ENCODE measurements at places on chromosomes 2 and 18.

- no peaks in the 10 kb centered on the region for H3K36me3 ChIP-seq
- no peaks in the 10 kb centered on the region for H3K27me3 ChIP-seq
- DNase-seq, result no peak
- no peak overlapping the region for H3K27ac ChIP-seq
- H3K4me1 ChIP-seq, result peaks cover 8% of the 10 kb centered on the region
These were observed 105.0 kb upstream of the ITGA4 start for GRCh38 chr2:181352158-181352557.

DNA sequence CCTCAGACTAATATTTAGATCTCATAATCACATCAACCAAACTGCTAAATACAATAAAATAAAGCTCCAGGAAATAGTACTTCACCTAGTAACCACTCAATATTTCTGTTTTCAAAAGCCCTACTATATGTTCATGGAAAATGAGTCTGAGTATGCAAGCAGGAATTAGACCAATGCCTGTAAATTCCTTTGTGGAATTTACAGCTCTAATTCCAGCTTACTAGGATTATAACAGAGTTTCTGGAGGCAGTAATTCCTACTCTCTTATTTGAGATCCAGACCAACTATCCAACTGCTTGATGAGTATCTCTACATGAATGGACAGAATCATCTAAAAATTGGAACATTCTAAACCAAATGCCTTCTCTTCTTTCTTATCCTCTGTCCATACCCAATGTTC, 11.6 kb downstream of the CDKL4 start:
- H3K36me3 ChIP-seq, result no peaks in the 10 kb centered on the region
- no peak overlapping the region for H3K4me3 ChIP-seq
- peaks cover 5% of the 10 kb centered on the region for H3K4me1 ChIP-seq
- no peak overlapping the region for H3K27ac ChIP-seq
- no peaks in the 10 kb centered on the region for H3K27me3 ChIP-seq
- DNase-seq, result no peak

GRCh38 chr2:239178954-239179353, 221.9 kb downstream of the HDAC4 start:
- no peaks in the 10 kb centered on the region for H3K4me1 ChIP-seq
- peaks cover 36% of the 10 kb centered on the region for H3K36me3 ChIP-seq
- H3K27ac ChIP-seq, result no peak overlapping the region
- no peak for DNase-seq
- no peaks in the 10 kb centered on the region for H3K27me3 ChIP-seq

DNA sequence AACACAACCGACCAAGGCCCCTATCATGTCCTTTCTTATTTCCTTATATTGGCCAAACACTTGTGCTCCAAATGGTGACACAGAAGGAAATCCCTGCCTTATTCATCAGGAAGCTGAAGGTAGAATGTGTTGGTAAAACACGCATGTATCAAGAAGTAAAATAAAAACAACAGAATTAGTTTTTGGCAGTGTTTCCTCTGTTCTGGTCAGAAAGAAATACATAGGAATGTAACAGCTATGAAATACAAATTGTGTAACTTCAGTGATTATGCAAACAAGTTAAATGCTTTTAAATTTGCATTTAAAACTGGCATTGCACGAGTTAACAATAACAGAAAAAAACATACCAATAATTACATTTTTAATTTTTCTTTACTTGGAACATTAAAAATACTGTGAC, 19.3 kb downstream of the ST6GAL2 start:
- DNase-seq, result no peak
- no peaks in the 10 kb centered on the region for H3K27me3 ChIP-seq
- H3K36me3 ChIP-seq, result no peaks in the 10 kb centered on the region
- H3K27ac ChIP-seq, result no peak overlapping the region
- no peak overlapping the region for H3K4me3 ChIP-seq

- no peak overlapping the region for H3K4me3 ChIP-seq
- no peaks in the 10 kb centered on the region for H3K36me3 ChIP-seq
- peak overlapping the region; percentile 84 for H3K27ac ChIP-seq
- no peak for DNase-seq
These were observed 22.3 kb upstream of the C1QL2 start for GRCh38 chr2:119180892-119181291.

GRCh38 chr2:183163821-183164649, 39.8 kb downstream of the NUP35 start:
- no peak overlapping the region for H3K27ac ChIP-seq
- H3K4me1 ChIP-seq, result peaks cover 6% of the 10 kb centered on the region
- no peak overlapping the region for H3K4me3 ChIP-seq
- DNase-seq, result no peak
- H3K36me3 ChIP-seq, result peaks cover 68% of the 10 kb centered on the region
- no peaks in the 10 kb centered on the region for H3K27me3 ChIP-seq

- H3K36me3 ChIP-seq, result peaks cover 32% of the 10 kb centered on the region
- peak within 1 kb of the TSS; percentile 90 for H3K4me3 ChIP-seq
- peaks cover 7% of the 10 kb centered on the region for H3K27me3 ChIP-seq
These were observed at the start of gene THADA for GRCh38 chr2:43595603-43596412. Gene THADA, minus strand, starts transcription at chr2:43596038. Its CDS starts 3,646 bp downstream, at chr2:43592392.

- H3K4me1 ChIP-seq, result peaks cover 12% of the 10 kb centered on the region
- no peak overlapping the region for H3K4me3 ChIP-seq
- no peaks in the 10 kb centered on the region for H3K36me3 ChIP-seq
- DNase-seq, result peak; percentile 32
- H3K27ac ChIP-seq, result peak overlapping the region; percentile 32
- no peaks in the 10 kb centered on the region for H3K27me3 ChIP-seq
These were observed 585.6 kb downstream of the TSN start for GRCh38 chr2:122341007-122341406.

DNA sequence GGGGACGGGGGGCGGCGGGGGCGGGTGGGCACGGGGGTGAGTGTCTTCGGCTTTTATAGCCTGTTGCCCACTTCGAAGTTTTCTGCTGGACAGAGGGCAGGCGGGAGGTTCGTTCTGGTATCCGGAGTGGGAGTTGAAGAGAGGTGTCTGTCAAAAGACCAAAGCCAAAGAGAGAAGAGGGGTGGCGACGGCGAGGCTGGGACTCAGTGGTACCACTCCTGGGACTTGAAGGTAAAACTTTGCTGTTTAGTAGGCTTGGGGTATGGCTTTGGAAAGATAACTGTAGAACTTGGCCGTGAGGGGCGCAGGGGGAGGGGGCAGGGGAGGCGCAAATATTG, 215.8 kb upstream of the DTNA start:
- no peaks in the 10 kb centered on the region for H3K4me1 ChIP-seq
- H3K27ac ChIP-seq, result no peak overlapping the region
- no peak for DNase-seq
- no peak overlapping the region for H3K4me3 ChIP-seq
- H3K27me3 ChIP-seq, result peaks cover 36% of the 10 kb centered on the region

- DNase-seq, result no peak
- H3K4me1 ChIP-seq, result no peaks in the 10 kb centered on the region
- no peaks in the 10 kb centered on the region for H3K36me3 ChIP-seq
- no peak overlapping the region for H3K4me3 ChIP-seq
- no peak overlapping the region for H3K27ac ChIP-seq
These were observed 75.0 kb upstream of the SLC1A4 start for GRCh38 chr2:64914247-64914646.

DNA sequence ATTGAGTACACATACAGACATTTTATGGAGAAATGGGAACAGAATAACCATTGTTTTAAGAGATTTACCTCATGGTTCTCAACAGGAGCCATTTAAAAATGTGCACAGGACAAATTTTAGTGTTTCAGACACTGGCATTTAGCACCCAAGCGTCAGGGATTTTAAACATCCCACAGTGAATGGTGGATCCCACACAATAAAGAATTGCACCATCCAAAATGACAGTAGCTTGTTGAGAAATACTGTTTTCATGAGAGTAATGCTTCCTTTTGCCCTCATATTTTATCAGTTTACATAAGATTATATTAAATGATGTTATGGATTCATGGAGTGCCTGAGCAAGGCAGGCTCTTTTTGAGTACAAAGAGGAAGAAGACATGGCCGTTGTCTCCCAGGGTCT, 54.0 kb downstream of the MFSD6 start:
- H3K4me3 ChIP-seq, result no peak overlapping the region
- H3K27me3 ChIP-seq, result no peaks in the 10 kb centered on the region
- H3K27ac ChIP-seq, result no peak overlapping the region
- H3K36me3 ChIP-seq, result peaks cover 26% of the 10 kb centered on the region
- H3K4me1 ChIP-seq, result peaks cover 1% of the 10 kb centered on the region
- DNase-seq, result no peak

GRCh38 chr2:76640905-76641304, 881.3 kb downstream of the LRRTM4 start:
- no peaks in the 10 kb centered on the region for H3K36me3 ChIP-seq
- DNase-seq, result peak; percentile 72
- H3K4me3 ChIP-seq, result no peak overlapping the region
- no peak overlapping the region for H3K27ac ChIP-seq
- H3K27me3 ChIP-seq, result peaks cover 23% of the 10 kb centered on the region

- H3K4me1 ChIP-seq, result no peaks in the 10 kb centered on the region
- peaks cover 6% of the 10 kb centered on the region for H3K27me3 ChIP-seq
- no peaks in the 10 kb centered on the region for H3K36me3 ChIP-seq
- DNase-seq, result no peak
These were observed 62.5 kb downstream of the LYPD6B start for GRCh38 chr2:149100739-149101699.

DNA sequence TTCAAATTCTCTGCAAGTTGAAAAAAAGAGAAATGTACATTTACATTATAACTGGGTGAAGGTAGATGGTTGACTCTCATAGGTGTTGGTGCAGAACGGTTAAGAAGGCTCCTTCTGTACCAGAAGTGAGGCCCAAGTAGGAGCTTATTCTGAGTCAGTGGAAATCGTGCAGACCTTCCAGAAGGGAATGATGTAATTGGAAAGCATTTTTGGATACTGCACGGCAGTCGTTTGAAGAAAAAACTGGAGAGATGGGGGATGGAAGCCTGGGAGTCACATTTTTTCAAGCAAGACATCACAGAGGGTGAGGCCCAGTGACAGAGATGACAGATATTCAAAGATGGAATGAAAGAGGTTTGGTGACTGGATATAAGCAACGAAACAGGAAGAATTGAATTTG, 39.4 kb downstream of the HRH4 start:
- no peak for DNase-seq
- H3K36me3 ChIP-seq, result no peaks in the 10 kb centered on the region
- no peaks in the 10 kb centered on the region for H3K4me1 ChIP-seq
- H3K27me3 ChIP-seq, result no peaks in the 10 kb centered on the region

- H3K27ac ChIP-seq, result no peak overlapping the region
- no peaks in the 10 kb centered on the region for H3K27me3 ChIP-seq
- no peak for DNase-seq
- H3K4me1 ChIP-seq, result peaks cover 51% of the 10 kb centered on the region
These were observed 319.6 kb upstream of the REV1 start for GRCh38 chr2:99809259-99809900.

- H3K27me3 ChIP-seq, result no peaks in the 10 kb centered on the region
- H3K4me1 ChIP-seq, result no peaks in the 10 kb centered on the region
- peak; percentile 55 for DNase-seq
- peak overlapping the region; percentile 63 for H3K27ac ChIP-seq
- H3K4me3 ChIP-seq, result no peak overlapping the region
These were observed 71.8 kb upstream of the SEC11C start for GRCh38 chr18:59067873-59068272.

Data from MCF 10A (cell line).